ENCODE measurements at places on chromosomes 4 and X. TPM values are rescaled to one million over a fixed set of nuclear protein-coding genes. Genes with fewer than 3 reads are reported as not detected.

The ARAP2 gene
- 0.30 TPM for total RNA-seq

The AGA gene
- 39.8 TPM for total RNA-seq

The ENAM gene
- total RNA-seq = not detected

The ARX gene
- total RNA-seq = not detected

The SLC25A5 gene
- total RNA-seq = 519 TPM

The THOC2 gene
- total RNA-seq = 26.1 TPM

The BMX gene
- total RNA-seq = not detected

The PABPC1L2B gene
- total RNA-seq = not detected

The SPON2 gene
- total RNA-seq = 321 TPM

The ARHGAP6 gene
- 2.2 TPM for total RNA-seq

The SLIT2 gene
- 5.5 TPM for total RNA-seq

The BTK gene
- not detected for total RNA-seq

The GLRA3 gene
- total RNA-seq = not detected

The CLDN22 gene
- total RNA-seq = not detected

The XAGE1A gene
- total RNA-seq = not detected

The MEPE gene
- total RNA-seq = not detected

The CT83 gene
- not detected for total RNA-seq

The SPP1 gene
- not detected for total RNA-seq

The SLITRK4 gene
- 0.17 TPM for total RNA-seq

The ZNF275 gene
- 4.8 TPM for total RNA-seq

The CPLX1 gene
- not detected for total RNA-seq

The ANXA10 gene
- 0.30 TPM for total RNA-seq

The PABPC1L2A gene
- total RNA-seq = not detected

The XAGE2 gene
- not detected for total RNA-seq

The TMEM154 gene
- total RNA-seq = 6.2 TPM

The SGMS2 gene
- total RNA-seq = 43.1 TPM

The ZNF732 gene
- 1.0 TPM for total RNA-seq

The FAM9B gene
- not detected for total RNA-seq

The EDA gene
- total RNA-seq = 0.34 TPM

The PDE5A gene
- 77.8 TPM for total RNA-seq

The RHOH gene
- total RNA-seq = not detected

Data from bronchus fibroblast of lung (primary cell).